ENCODE measurements at places on chromosomes 2 and 18.

- no peaks in the 10 kb centered on the region for H3K27me3 ChIP-seq
- H3K4me1 ChIP-seq: no peaks in the 10 kb centered on the region
- no peak overlapping the region for H3K4me3 ChIP-seq
- no peak overlapping the region for H3K27ac ChIP-seq
- DNase-seq: no peak
These were observed 37.8 kb upstream of the IKZF2 start for GRCh38 chr2:213189001-213189899.

GRCh38 chr2:122422384-122422991 is 667.0 kb downstream of the TSN start:
- no peak overlapping the region for H3K27ac ChIP-seq
- H3K4me1 ChIP-seq: no peaks in the 10 kb centered on the region
- no peak overlapping the region for H3K4me3 ChIP-seq
- no peak for DNase-seq

DNA sequence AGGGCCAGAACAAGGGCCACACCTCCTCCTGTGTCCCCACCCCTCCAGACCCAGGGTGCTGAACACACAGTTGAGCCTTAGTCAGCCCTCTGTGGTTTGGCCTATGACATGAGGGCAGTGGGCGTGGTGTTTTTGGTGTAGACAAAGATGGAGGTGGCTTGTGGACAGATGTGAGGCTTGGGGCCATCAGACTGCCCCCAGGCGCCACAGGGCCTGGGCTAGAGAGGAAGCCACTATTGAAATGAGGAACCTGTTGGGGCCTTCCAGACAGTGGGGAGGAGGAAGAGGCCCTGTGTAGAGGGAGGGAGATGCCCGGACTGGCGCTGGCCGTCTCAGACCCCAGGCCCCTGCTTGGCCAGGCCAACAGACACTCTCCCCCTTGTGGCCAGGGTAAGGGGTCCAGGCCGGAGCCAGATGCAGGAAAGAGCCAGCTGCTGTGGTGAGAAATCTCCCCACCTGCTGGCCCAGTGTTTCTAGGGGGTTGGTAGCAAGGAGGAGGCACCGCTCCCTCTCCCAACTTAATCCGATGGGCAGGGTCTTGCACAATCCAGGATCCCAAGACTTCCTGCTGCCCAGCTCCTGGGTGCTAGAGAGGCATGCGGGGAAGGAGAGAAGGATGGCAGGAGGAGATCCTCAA is 53.8 kb downstream of the SMAD7 start:
- H3K4me1 ChIP-seq: peaks cover 30% of the 10 kb centered on the region
- no peak overlapping the region for H3K4me3 ChIP-seq
- no peak for DNase-seq
- H3K27me3 ChIP-seq: no peaks in the 10 kb centered on the region
- no peaks in the 10 kb centered on the region for H3K36me3 ChIP-seq

DNA sequence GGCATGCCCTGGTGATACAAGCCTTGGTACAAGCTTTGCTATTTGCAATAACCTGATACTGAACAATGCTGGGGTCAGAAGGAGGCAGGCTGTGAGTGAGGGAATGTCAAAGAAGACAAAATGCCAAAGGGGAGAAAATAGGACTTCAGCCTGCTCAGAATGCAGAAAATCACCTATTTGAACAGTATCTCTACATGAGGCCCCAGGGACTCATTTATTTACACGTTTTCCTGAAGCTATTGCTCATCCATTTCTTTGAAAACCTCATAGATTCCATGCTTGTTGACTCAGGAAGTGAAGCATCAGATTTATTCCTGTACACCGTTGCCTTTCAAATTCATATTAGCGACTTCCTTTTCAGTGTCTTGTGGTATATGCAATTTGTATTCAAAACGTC is 69.4 kb upstream of the CBLN2 start:
- H3K36me3 ChIP-seq: no peaks in the 10 kb centered on the region
- H3K4me1 ChIP-seq: no peaks in the 10 kb centered on the region
- no peaks in the 10 kb centered on the region for H3K27me3 ChIP-seq
- no peak overlapping the region for H3K4me3 ChIP-seq

- H3K27ac ChIP-seq: no peak overlapping the region
- H3K36me3 ChIP-seq: no peaks in the 10 kb centered on the region
- no peak for DNase-seq
- no peak overlapping the region for H3K4me3 ChIP-seq
These were observed 48.5 kb downstream of the SLC5A7 start for GRCh38 chr2:108034843-108035242.

GRCh38 chr2:50480507-50480906 is 551.4 kb downstream of the NRXN1 start:
- H3K36me3 ChIP-seq: no peaks in the 10 kb centered on the region
- no peak overlapping the region for H3K4me3 ChIP-seq
- H3K27ac ChIP-seq: no peak overlapping the region
- no peak for DNase-seq
- no peaks in the 10 kb centered on the region for H3K4me1 ChIP-seq

DNA sequence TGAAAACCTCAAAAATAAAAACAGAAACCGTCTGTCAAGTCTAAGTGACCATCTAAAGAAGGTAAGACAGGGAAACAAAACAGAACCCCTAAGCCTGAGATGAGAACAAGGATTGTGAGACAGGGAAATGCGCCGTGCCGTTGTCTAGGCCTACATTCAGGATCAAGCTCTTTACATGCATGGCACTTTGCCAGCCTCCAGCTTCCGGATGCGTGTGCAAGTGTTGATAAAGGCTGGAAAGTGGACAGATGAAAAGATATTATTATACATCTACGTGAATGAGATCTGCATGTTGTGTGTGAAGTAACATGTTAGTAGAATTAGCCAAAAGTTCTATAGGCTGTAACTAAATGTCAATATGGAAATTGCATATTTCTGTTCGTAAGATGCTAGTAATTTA is 28.6 kb upstream of the TMEM87B start:
- H3K4me3 ChIP-seq: no peak overlapping the region
- H3K36me3 ChIP-seq: no peaks in the 10 kb centered on the region
- H3K4me1 ChIP-seq: no peaks in the 10 kb centered on the region
- no peak overlapping the region for H3K27ac ChIP-seq

GRCh38 chr18:33469699-33470098 is 29.2 kb upstream of the CCDC178 start:
- H3K4me3 ChIP-seq: no peak overlapping the region
- H3K4me1 ChIP-seq: no peaks in the 10 kb centered on the region
- no peak overlapping the region for H3K27ac ChIP-seq

GRCh38 chr2:25388491-25388890 is 46.8 kb upstream of the DNMT3A start:
- no peak overlapping the region for H3K27ac ChIP-seq
- no peaks in the 10 kb centered on the region for H3K27me3 ChIP-seq
- no peak for DNase-seq
- no peak overlapping the region for H3K4me3 ChIP-seq

DNA sequence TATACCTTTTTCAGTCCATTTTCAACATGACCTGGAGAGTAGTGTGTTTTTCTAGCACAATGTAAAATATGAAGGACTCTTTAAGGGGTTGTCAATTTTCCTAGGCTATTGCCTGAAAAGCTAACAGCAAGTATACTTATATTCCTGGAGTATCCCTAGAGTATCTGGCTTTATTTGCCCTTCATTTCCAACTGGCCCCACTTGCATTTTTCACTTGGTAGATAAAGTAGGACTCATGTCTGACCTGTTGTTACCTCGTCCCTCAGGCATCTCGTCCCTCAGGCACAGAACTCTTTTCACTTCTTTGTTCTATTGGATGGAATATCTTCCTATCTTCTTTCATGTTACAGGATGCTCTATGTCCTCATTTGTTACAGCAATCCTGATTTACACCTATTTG is 69.2 kb downstream of the SPAG16 start:
- no peaks in the 10 kb centered on the region for H3K27me3 ChIP-seq
- peaks cover 26% of the 10 kb centered on the region for H3K36me3 ChIP-seq
- DNase-seq: no peak
- no peak overlapping the region for H3K27ac ChIP-seq
- no peak overlapping the region for H3K4me3 ChIP-seq
- no peaks in the 10 kb centered on the region for H3K4me1 ChIP-seq

DNA sequence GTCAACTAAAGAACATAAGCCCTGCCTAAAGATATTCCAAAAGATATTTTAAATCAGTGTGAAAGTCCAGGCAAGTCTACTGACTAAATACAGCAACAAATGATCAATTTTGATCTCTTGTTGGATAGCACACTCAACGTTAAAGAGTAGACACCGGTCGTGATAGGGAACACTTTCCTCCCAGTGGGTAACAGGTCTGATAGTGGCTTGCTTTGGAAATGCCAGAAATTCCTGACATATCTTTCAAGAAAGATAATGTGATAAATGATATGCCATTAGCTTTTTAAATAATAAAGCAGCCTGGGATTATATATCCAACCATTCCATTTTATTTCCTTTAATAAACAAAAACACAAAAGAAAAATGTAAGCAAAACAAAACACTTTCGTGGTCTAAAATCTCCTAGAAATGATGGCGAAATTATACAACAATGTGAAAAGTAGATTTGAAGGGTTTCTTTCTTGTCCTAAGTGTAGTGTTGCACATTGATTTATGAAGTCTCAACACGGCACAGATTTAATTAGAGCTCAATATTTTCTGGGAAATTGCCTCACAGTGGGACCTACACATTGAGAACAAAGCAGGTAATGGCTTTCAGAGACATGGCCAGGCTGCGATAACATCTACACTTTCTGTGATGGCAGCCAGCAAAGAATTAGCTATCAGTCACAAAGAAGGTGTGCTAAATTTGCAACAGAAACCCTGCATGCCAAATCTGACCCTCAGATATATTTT is 158.6 kb downstream of the PPP1R1C start:
- peaks cover 4% of the 10 kb centered on the region for H3K27me3 ChIP-seq
- no peak for DNase-seq
- H3K4me1 ChIP-seq: no peaks in the 10 kb centered on the region
- H3K36me3 ChIP-seq: no peaks in the 10 kb centered on the region
- H3K4me3 ChIP-seq: no peak overlapping the region

- no peak for DNase-seq
- no peaks in the 10 kb centered on the region for H3K27me3 ChIP-seq
- no peaks in the 10 kb centered on the region for H3K4me1 ChIP-seq
These were observed 50.6 kb upstream of the TMEFF2 start for GRCh38 chr2:192245329-192245728.

DNA sequence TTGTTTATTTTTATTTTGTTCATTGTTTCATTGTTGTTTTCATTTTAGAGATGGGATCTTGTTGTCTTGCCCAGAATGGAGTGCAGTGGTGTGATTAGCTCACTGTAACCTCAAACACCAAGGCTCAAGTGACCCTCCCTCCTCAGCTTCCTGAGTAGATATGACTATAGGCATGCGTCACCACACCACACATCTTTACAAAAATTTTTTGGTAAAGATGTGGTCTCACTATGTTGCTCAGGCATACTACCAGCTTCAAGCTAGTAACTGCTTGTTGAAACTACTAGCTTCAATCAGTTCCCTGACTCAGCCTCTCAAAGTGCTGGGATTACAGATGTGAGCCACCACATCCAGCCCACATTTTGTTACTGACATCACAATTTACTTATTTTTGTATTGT is 14.8 kb downstream of the FAM237A start:
- peaks cover 6% of the 10 kb centered on the region for H3K27me3 ChIP-seq
- no peak overlapping the region for H3K27ac ChIP-seq
- no peak for DNase-seq
- peaks cover 12% of the 10 kb centered on the region for H3K36me3 ChIP-seq
- H3K4me1 ChIP-seq: no peaks in the 10 kb centered on the region
- H3K4me3 ChIP-seq: no peak overlapping the region

DNA sequence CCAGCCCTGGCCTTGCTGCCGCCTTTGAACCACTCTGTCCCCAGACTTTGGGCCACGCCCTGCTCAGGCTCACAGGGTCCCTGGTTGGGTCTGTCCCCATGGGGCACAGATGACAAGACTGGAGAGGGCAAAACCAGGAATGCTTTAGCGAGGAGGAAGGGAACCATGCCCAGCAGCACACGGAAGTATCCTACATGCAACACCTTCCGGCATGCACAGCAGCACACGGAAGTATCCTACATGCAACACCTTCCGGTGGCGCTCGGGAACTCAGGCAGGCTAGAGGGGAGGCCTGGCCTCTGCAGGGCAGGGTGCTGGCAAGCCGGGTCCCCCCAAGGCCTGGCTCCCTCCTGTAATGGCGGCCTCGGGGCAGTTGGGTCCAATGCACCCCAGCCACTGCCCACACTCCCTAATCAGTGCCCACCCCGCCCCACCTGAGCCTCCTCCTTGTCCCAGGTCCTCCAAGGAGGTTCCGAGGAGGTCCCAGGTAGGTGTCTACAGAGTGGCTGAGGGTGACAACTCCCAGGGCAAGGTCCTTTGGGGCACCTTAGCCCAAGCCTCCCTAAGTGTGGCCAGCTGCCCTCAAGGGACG is 33.6 kb upstream of the SNED1 start:
- DNase-seq: no peak
- no peaks in the 10 kb centered on the region for H3K4me1 ChIP-seq
- no peak overlapping the region for H3K27ac ChIP-seq
- H3K36me3 ChIP-seq: no peaks in the 10 kb centered on the region

DNA sequence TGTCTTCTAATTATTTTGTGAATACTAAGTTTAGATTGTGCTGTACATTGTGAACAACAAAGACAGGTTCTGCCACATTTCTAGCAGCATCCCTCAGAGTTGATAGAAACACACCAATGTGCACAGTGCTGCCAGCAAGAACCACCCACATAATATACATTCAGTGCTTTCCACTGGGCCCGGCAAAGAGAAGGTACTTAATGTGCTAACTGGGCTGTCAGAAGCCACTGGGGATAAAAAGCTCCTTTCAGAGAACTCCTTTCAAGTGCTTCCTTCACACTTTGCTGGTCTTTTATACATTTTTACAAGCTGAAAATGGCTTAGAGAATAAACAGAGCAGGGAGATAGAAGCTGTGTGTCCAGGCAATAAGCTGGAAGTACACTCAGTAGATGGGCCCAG is 58.0 kb upstream of the CAPN13 start:
- no peak overlapping the region for H3K4me3 ChIP-seq
- no peak overlapping the region for H3K27ac ChIP-seq
- H3K4me1 ChIP-seq: peaks cover 5% of the 10 kb centered on the region
- no peaks in the 10 kb centered on the region for H3K36me3 ChIP-seq
- H3K27me3 ChIP-seq: peaks cover 3% of the 10 kb centered on the region
- DNase-seq: no peak

GRCh38 chr18:21599585-21600525 is 649 bp downstream of the ESCO1 start:
- no peaks in the 10 kb centered on the region for H3K27me3 ChIP-seq
- H3K4me1 ChIP-seq: peaks cover 44% of the 10 kb centered on the region
- peak; percentile 52 for DNase-seq
- peak overlapping the region; percentile 99 for H3K27ac ChIP-seq
- no peaks in the 10 kb centered on the region for H3K36me3 ChIP-seq

DNA sequence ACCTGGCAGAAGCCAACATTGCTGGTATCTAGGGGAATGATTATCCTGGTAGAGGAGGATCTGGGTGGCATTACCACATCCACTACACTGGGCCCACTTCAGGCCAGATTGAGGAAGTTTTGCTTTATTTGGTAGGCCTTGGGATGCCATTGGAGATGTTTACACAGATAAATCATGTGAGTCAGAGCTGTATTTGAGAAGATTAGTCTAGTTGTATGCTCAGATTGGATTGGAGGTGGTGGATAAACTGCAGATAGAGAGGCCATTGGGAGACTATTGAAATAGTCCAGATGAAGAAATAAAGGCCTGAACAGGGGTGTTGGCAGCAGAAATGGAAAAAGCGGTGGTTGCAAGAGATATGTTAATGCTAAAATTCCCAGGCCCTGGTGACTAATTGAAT is 81.5 kb downstream of the EFEMP1 start:
- DNase-seq: no peak
- no peaks in the 10 kb centered on the region for H3K4me1 ChIP-seq
- no peaks in the 10 kb centered on the region for H3K36me3 ChIP-seq
- H3K27ac ChIP-seq: no peak overlapping the region
- no peaks in the 10 kb centered on the region for H3K27me3 ChIP-seq
- H3K4me3 ChIP-seq: no peak overlapping the region
